ENCODE measurements at places on chromosomes 5 and 9. TPM values are rescaled to one million over a fixed set of nuclear protein-coding genes. Genes with fewer than 3 reads are reported as not detected.
A peak's percentile ranks its signal among the peaks of the same experiment; 100 is the strongest.

DNA sequence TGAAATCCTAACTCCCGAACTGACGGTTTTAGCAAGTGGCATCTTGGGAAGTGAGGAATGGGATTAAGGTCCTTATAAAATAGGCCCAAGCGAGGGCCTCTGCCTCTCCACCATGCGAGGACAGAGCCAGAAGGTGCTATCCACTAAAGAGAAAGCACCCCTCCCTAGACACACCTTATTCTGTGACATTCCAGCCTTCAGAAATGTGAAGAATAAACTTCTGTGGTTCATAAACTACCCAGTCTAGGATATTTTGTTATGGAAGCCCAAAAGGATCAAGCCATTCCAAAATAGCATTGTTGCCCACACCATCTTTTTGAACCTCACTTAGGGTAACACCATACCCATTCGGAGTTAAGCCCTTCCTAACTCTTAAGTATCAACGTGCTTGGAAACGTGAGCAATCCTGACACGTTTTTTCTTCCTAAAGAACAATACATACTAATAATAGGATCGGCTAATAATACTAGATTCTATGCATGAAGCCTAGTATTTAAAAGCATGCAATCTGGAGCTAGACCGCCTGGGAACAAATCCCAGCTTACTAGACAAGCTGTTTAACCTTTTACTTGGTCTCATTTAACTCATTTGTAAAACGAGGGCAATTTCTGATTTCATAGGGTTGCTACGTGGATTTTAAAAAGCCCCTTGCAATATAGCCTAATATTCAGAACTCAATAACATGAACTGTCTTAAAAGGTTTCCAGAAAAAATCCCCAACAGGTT, 1.1 kb upstream of the SMC2 start:
- no peak for ATAC-seq

- ATAC-seq, result no peak
Observed at GRCh38 chr5:158116965-158117364, 258.0 kb upstream of the CLINT1 start.

GRCh38 chr5:112857866-112858265, 3.2 kb upstream of the SRP19 start:
- ATAC-seq, result no peak

GRCh38 chr9:83701286-83701685, 6.5 kb downstream of the UBQLN1 start:
- ATAC-seq, result no peak

DNA sequence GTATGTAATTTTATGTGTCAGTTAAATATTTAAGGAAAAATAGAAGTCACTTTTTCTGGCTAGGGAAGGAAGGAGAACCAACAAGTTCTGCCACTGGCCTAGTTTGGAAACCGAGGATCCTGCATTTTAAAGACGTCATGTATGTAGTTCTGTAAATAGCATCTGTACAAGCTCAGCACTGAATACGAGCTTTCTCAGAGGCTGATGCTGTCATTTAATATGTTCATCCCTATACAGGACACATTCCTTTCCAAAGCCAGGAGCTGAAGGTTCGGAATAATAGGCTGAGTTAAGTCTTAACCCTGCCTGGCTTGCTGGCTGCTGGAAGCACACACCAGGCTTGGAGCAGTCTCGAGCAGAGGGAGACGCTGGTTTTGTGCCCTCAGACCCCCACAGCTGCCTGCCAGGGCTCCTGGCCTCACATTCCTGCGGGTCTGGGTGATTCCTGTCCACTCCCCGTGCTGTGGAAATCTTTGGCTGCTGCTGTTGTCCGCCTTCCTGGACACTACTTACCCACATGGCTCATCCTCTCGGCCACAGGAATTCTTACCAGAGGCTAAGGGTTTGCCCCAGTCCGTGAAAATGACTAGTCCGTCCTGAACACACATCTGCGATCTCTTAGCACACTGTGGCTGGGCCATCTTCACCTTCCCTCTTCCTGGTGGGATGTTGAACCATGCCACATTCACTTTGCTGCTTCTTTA, 36.6 kb downstream of the SLC46A2 start:
- ATAC-seq, result no peak

DNA sequence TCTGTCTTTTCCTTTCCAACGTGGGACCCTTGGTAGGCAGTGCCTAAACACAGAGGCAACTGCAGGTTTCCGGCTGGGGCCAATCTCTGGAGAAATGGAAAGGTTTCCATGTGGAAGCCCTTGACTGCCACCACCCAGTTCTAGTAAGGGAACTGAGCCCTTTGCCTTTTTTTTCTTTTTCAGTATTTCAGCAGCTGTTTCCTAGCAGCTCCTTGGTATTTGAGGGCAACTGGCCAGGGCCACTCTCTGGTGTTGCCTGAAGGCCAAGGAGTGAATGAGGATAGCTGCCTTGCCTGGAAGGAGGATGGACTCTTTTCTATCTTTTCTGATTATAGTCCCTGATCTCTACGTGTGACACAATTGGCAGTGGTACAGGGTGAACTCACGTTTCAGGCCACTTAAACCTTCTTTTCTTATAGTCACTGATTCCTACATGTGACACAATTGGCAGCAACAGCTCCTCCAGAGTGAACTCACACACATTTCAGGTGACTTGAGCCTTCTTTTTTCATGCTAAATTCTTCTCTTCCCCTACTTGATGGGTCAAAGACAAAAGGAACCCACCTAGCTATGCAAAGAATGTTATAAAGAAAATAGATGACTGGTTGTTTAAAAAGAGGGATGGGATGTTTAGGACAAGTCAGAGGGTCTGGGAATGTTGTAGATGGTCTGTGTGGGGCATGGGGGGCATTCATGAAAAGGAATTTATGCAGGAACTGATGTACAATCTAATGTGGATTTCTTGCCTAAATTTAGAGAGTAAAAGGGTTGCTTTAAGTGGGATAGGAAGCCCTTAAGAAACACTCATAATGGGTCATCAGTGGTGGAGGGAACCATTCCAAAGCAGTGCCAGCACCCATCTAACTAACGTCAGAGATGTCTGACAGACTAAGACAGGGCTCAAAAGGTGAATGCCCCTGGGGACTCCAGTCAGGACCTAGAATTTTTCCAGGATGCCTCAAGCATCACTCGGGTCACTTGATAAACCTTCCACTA, 190.1 kb downstream of the TMEM232 start:
- ATAC-seq, result no peak

GRCh38 chr9:4430432-4431261, 59.6 kb upstream of the SLC1A1 start:
- no peak for ATAC-seq

DNA sequence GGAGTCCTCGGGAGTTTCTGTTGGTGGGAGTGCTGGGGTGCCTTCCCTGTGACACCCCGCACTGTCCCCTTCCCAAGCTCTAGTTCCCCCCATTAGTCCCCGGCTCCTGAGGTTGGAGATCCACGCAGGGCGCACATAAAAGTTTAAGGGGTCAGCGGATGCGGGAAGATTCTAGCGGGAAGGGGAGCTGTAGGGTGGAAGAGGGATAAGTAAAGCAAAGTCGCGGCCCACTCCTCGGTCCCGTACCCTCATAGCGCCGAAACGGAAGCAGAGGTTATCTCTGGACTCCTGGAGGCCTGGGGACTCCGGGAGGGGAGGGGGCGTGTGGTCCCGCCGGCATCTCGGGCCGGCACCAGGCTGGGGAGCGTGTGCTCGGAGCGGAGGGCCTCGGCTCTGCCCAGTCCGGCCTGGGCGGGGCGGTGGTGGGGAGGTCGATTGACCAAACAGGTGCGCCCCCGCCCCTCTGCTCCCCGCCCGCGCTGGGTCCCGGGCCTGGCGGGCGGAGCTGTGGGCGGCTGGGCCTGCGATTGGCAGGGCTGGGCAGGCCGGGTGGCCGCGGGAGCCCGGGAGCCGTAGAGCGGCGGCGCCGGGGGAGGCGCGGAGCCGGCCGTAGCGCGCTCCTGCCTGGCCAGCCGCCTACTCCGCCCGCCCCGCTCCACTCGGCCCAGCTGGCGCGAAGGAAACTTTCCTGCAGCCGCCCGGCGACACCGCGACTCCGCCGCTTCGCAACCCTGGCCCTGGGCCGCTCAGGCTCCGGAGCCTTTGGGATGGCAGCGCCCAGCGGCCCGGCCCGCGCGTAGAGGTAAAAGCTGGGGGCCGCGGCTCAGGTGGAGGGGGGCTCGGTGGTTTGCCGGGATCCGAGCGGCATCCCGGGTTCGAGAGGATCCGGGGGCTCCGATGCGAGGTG, 52.2 kb upstream of the DAB2IP start:
- peak; percentile 62 for ATAC-seq

GRCh38 chr5:34657274-34657921, 1.3 kb downstream of the RAI14 start:
- ATAC-seq, result no peak

- no peak for ATAC-seq
Observed at GRCh38 chr5:1504617-1505016, 19.1 kb downstream of the LPCAT1 start.

- ATAC-seq, result no peak
Observed at GRCh38 chr9:122366074-122366660, 4.7 kb upstream of the PTGS1 start.

- ATAC-seq, result no peak
Observed at GRCh38 chr5:143931986-143932385, 120.0 kb downstream of the HMHB1 start.

- peak; percentile 24 for ATAC-seq
Observed at GRCh38 chr9:95007226-95007869, 280.8 kb downstream of the AOPEP start.

GRCh38 chr5:154896562-154897165, 38.2 kb downstream of the CNOT8 start:
- ATAC-seq, result no peak

DNA sequence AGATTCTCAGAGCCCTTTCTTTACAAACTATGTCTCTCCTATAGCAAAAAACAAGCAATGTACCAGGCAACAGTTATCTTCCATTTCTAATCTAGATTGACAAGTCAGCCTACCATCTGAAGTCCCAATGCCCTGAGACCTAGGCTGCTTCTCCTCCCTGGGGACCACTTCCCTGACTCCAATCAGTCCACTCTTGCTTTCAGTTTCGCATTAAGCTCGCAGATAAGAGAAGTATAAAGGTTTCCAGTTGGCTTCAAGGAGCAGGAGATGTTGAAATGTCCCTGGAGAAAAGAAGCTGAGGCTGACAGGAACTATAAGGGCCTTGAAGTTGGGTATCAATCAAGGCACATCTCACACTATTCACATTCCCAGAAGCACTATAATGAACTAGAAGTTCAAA, 32.3 kb downstream of the ERP44 start:
- ATAC-seq, result no peak

DNA sequence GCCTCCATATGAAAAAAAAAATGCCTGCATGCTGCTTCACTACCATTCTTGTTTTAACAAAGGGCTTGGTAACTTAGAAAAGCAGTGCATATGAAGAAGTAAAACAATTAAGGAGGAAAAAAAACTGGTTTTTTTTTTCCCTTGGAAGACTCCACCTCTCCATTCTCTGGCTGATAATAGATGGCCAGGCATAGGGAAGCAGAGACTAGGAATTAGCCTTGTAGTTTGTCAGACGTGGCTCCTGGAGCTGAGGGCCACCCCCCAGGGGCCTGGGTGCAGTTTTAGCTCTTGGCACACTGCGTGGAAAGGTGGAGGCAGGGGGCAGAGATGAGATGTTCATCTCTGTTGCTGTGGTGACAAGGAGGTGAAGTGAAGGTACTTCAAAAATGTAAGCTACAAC, 42.7 kb downstream of the WDR36 start:
- no peak for ATAC-seq

GRCh38 chr5:106755789-106756188, 914.9 kb downstream of the EFNA5 start:
- no peak for ATAC-seq

GRCh38 chr5:90690307-90690706, 131.7 kb downstream of the ADGRV1 start:
- no peak for ATAC-seq

DNA sequence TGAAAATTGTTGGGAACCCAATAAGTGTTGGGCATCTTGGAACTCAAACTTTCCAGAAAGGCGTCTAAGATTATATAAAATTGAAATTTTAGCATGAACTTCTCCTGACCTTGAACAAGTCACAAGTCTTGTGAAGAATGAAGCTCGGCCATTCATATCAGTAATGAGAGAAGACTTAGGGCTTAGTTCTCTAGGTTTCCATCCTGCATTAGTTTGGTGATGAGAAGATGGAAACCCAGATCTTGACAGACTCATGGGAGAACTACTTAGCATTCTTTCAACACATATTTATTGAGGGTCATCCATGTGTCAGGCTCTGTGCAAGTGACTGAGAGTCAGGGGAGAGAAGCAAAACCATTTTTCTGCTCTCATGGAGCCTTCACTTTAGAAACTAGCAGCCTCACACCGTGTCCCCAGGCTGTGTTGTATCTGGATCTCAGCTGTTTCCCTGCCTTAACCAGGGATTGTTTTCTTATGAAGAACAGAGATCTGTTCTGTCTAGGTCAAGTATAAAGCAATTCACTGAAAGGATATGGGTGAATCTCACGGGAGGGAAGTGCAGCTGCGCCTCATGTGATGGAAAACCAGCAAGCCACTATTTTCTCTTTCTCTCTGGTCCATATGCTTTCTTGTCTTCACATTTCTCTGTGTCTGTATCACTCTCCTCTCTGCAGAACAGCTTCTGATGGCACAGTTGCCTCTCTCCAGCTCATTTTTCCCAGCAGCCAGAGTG, 3.4 kb downstream of the GARNL3 start:
- no peak for ATAC-seq

- no peak for ATAC-seq
Observed at GRCh38 chr5:173745123-173745522, 128.7 kb upstream of the BOD1 start.

GRCh38 chr5:168903061-168903460, 323.9 kb upstream of the PANK3 start:
- no peak for ATAC-seq

DNA sequence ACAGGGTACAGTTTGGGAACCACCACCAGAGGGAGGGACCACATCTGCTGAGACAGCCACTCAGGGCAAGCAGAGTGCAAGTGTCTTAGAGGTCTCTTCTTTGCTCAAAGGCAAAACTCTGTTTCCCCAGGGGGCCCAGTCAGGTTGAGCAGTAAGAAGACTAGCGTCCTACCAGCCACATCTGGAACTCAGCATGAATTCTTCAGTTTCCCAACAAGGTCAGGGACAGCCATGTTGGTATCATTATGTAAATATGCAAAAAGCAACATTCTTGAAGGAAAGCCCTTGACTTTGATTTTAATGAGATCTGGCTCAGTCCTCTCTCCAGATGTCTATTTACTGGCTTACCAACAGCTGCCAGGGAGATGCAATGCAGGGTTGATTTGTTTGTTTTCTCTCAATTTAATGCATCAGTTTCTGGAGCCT, 46.7 kb downstream of the TGFBI start:
- ATAC-seq, result no peak

GRCh38 chr9:78167356-78167755, 68.5 kb upstream of the CEP78 start:
- no peak for ATAC-seq

RPS23 gene
- total RNA-seq, result 1,616 TPM

MYO10 gene
- total RNA-seq, result 27.3 TPM

PLPPR1 gene
- 0.32 TPM for total RNA-seq

C5orf63 gene
- total RNA-seq, result 5.1 TPM

NMUR2 gene
- not detected for total RNA-seq

KIF4B gene
- total RNA-seq, result not detected

ADRB2 gene
- 2.8 TPM for total RNA-seq

SLCO6A1 gene
- total RNA-seq, result not detected

MACROH2A1 gene
- total RNA-seq, result 196 TPM

EFNA5 gene
- 29.7 TPM for total RNA-seq

NKD2 gene
- total RNA-seq, result 1.1 TPM

HAVCR1 gene
- total RNA-seq, result not detected

PTGR1 gene
- total RNA-seq, result 101 TPM

NUP155 gene
- total RNA-seq, result 21.1 TPM

FAM78A gene
- total RNA-seq, result 0.72 TPM
